ENCODE measurements at places on chromosomes 2 and 18.

DNA sequence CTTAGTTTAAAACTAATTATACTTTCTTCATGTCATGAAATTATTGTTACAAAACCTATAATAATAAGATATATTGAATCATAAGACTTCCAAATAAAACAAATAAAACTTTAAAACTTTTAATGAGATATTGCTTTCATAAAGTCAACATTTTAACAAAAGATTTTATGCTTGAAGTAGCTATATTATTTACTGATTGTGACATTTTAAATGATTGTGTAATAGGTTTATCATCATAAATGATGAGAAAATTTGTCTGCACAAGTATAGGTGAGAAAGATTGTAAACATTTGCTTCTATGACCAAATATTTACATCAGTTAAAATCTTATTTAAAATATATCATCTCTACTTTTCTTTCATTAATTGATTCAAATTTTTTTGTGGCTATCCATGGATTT, 5.1 kb upstream of the GALNT13 start:
- DNase-seq: no peak

DNA sequence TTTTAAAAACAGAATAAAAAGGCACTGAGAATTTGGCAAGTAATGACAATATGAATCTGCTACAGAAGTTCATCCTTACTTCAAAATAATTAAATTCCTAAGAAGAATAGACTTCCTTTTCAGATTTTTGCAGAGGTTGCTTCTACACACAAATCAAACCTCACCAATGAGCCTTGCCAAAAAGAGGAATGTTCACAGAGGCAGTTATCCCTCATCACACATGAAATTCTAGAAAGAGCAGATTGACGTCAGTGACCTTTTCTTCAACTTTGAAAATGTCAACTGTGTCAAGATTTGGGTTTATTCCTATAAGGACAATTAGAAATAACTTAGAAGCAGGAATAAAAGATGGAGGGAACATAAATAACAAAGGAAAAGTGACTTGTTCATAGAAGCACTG, 64.6 kb downstream of the MBD2 start:
- DNase-seq: no peak

DNA sequence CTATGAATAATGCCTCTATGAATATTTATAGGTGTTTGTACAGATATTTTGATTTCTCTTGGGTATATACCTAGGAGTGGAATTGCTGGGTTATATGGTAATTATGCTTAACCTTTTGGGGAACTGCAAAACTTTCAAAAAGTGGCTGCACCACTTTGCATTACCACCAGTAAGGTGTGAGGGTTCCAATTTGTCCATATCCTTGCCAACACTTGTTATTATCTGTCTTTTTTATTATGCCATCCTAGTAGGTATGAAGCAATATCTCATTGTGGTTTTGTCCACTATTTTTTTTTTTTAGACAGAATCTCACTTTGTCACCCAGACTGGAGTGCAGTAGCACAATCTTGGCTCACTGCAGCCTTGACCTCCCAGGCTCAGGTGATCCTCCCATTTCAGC, 112.2 kb upstream of the FBXO11 start:
- DNase-seq: no peak

DNA sequence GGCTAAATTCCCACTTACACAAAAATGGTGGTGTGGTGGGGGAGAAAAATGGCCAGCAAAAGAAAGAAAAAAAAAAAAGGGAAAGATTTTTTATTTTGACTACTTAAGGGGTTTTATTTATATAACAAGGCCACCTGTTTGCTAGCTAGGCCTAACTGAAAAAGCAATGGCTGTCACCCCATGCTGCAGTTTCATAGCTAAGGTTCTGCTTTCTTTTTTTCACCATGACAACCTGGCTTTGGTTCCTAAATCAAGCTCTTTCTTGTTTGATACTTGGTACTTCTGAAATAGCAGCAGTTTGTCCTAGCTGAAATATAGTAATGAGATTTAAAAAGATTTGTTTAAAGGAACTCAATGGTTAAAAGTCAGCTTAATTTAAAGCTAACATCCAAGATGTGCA, 433.2 kb upstream of the MEX3C start:
- no peak for DNase-seq

- no peak for DNase-seq
Measured at GRCh38 chr2:215060861-215061536, 77.4 kb downstream of the ABCA12 start.
